ENCODE measurements at places on chromosomes 7 and 10. TPM values are rescaled to one million over a fixed set of nuclear protein-coding genes. Genes with fewer than 3 reads are reported as not detected.

- no peak for DNase-seq
Observed at GRCh38 chr10:112977426-112977898, 27.4 kb downstream of the TCF7L2 start.

DNA sequence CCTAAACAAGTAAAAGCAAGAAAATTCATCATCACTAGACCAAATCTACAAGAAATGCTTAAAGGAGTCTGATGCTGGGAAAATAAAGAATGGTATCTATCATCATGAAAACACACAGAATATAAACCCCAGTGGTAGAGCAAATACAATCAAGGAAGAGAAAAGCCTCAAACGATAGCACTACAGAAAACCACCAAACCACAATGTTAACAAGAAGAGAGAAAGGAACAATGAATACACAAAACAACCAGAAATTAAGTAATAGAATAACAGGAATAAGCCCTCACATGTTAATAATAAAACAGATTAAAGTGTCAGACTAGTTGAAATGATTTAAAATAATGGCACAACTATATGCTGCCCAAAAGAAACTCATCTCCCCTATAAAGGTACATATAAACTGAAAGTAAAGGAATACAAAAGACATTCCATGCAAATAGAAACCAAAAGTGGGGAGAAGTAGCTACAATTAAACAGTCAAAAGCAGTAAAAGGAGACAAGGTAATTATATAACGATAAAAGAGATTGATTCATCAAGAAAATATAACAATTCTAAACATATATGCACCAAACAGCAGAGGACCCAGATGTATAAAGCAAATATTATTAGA lies 77.3 kb downstream of the JMJD1C start:
- no peak for DNase-seq

DNA sequence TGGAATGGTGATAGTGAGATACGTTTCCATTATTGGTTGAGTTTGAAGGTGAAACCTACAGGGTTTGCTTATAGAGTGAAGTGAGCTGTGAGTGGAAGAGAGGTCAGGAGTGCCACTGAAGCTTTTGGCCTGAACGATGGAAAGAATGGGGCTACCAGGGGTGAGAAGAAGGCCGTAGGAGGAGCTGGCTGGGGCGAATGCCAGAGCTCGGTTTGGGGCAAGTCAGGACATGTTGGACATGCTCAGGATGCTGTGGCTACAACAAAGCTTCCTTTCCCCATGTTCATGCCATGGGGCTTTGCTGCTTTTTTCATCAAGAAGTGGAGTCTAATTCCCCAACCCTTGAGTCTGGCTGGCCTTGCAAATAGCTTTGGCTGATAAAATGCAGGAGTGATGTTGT lies 253.7 kb downstream of the GLRX3 start:
- DNase-seq, result no peak

DNA sequence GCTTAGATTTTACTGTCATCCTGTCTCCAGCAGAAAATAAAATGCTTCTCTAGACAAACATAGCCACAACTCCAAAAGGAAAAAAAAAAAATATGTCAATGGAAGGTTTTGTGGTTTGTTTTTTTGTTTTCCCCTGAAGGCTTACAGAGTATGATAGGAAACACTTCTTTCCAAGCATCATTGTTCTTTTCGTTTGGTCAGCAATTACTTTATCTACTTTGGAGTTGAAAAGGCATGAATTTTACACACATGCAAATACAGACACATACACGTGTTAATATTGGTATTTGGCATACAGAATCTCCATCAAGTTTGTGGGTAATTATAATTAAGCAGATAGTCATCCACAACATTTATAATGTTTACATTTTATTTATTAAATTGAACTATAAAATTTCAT lies 496.9 kb upstream of the MBL2 start:
- DNase-seq, result no peak

GRCh38 chr7:148204639-148205304 lies 385.8 kb upstream of the C7orf33 start:
- no peak for DNase-seq

DNA sequence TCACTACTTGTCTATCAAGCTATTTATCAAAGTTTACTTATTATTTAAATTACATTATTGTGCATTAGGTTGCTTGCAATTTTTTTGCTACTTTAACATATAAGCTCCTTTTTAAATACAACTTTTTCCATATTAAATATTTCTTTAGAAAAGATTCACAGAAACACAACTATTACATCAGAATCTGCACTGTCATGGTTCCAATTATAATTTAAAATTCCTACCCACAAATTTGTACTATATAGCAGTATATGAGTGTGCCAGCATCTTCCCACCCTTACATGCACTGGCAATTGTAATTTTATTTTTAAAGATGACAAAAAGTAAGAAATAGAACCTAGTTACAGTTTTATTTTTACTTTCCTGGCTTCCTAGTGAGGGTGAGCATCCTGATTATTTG lies 15.8 kb downstream of the MINDY3 start:
- no peak for DNase-seq

The NOLC1 gene
- total RNA-seq, result 94.1 TPM

The CALY gene
- total RNA-seq, result not detected

The CELF2 gene
- total RNA-seq, result 179 TPM

All from activated CD8-positive, alpha-beta T cell treated with anti-CD3 and anti-CD28 coated beads, Interleukin-2, amount 10 ng/mL, durations not matched to agents 7 days and 5 days (primary cell).